ENCODE measurements at places on chromosomes 12 and 14.

DNA sequence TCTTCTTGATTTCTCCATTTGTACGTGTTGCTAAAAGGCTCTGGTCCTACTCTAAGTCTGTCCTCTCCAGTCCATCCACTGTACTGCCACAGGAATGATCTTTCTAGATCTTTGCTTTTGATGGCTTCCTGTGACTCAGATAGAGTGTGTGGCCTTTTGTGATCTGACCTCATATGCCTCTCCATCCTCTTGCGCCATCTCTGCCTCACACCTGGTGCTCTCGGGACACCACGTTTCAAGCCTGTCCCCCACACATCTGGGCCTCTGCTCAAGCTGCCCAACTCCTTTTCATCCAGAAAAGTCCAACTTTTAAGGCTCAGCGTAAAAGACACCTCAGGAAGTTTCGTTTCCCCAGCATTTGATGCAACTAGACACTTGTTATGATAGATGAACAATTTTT, 39.0 kb downstream of the DCAF4 start:
- DNase-seq = no peak

DNA sequence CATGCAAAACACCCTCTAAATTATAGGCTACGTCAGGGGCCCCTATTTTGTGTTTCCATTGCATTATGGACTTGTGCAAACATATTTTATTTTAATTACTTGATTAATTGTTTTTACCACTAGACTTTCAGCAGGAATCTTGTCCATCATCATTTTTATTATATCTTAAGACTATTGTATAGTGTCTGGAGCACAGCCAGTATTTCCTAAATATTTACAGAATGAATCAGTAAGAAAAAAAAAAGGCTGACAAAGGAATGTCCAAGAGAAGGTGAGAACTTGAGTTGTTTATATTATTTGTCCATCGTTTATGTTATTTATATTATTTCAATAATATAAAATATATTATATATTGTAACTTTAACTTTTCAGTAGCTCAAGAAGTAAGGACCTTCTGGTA, 664.7 kb downstream of the SLC6A15 start:
- no peak for DNase-seq

GRCh38 chr12:98754095-98754494, 109.0 kb downstream of the APAF1 start:
- DNase-seq = no peak

GRCh38 chr12:64825143-64826021, 935 bp downstream of the TBC1D30 start:
- DNase-seq = no peak

- no peak for DNase-seq
Observed at GRCh38 chr12:90069711-90070110, 361.1 kb upstream of the ATP2B1 start.

GRCh38 chr12:109836916-109837315, 3.7 kb upstream of the TRPV4 start:
- DNase-seq = no peak
